GM13977 (cell line): ENCODE measurements at places on chromosomes 16 and 17.

DNA sequence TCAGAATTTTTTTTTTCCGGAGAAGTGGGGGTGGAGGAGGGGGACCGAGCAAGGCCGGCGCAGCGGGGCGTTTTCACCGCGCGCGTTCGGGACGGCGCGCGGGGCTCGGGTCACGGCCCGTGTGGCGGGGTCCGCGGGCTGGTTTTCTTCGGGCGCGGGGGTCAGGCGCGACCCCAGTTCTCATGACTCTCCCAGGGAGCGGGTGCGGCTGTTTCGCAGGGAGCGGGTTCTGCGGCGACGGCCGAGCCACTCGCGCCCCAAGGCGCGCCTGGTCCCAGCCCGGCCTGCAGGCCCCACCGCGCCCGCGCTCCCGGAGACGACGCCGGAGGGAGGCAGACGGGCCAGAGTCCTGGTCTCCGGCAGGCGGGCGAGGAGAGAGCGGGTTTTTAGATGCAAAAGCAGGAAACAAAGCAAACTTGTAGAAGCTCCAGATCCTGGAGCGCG, 1.0 kb downstream of the BAHCC1 start:
- DNase-seq, result no peak

GRCh38 chr16:87877942-87878507, 8.7 kb upstream of the SLC7A5 start:
- DNase-seq, result no peak

DNA sequence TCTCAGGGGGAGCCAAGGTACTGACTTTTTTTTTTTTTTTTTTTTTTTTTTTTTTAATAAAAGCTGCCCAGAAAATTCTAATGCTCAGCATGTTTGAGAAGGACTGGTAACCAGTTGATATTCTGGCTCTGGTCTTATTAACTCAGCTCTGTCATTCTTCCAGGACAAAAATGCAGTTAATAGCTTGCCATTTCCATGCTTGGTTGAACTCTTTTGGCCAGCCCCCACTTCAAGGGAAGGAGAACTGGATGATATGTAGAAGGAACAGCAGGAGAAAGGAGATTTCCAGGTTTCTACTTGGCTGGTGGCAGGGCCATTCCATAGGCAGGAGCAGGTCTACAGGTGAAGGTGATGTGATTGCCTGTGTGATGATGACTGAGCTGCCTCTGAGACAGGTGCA, 59.2 kb upstream of the TANC2 start:
- no peak for DNase-seq

DNA sequence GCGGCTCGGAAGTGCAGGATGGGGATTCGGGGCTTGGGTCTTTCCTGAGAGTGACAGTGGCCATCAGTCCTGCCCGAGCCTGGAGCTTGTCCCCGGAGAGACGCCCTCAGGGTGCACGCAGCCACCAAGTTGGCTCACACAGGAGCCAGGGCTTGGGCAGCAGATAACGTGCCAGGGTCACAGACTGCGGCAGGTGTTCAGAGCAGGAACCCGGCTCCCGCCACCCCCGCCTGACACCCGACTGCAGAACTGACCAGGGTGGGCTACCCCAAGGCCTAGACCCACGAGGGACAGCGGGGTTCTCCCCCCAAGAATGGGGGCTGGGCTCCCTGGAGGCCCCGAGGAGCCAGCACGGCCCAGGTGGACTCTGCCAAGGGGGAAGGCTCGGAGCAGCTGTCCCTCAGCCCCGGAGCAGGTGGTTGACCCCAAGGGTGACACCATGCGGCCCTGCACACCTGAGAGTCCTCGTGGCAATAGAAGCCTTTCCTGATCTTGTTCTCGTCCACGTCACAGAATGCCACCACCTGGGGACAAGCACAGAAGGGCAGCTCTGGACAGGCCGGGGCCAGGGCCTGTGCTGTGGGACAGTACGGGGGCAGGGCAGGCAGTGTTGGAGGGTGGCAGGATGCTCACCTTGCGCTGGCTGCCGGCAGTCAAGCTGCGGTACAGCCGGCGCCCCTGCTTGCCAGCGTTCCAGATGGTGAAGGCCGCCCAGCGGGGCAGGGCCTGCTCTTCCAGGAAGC, 117.1 kb upstream of the ZNF750 start:
- no peak for DNase-seq

GRCh38 chr17:40559954-40560591, 5.2 kb downstream of the CCR7 start:
- peak; percentile 72 for DNase-seq
